ENCODE measurements at places on chromosomes 12 and 14. TPM values are rescaled to one million over a fixed set of nuclear protein-coding genes. Genes with fewer than 3 reads are reported as not detected.

GRCh38 chr12:21219206-21219605 lies 88.2 kb downstream of the SLCO1B1 start:
- DNase-seq: no peak

GRCh38 chr12:105233041-105233905 lies 2.7 kb downstream of the APPL2 start:
- DNase-seq: no peak

DNA sequence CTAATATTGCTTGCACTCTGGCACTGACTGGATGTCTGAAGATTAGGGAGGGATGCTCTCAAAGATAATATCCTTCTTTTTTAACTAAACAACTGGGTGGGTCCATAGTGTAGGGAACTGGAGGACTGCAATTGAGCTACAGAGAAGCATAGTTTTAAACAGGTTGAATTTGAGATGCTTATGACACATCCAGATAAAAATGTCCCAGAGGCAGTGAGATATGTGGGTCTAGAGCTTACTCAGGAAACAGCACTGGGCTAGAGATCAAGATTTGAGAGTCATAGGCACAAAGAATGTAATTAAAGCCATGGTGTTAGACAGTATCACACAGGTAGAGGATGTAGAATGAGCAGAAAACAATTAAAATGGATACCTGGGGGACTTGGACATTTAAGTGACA lies 198.4 kb downstream of the NELL2 start:
- DNase-seq: no peak

DNA sequence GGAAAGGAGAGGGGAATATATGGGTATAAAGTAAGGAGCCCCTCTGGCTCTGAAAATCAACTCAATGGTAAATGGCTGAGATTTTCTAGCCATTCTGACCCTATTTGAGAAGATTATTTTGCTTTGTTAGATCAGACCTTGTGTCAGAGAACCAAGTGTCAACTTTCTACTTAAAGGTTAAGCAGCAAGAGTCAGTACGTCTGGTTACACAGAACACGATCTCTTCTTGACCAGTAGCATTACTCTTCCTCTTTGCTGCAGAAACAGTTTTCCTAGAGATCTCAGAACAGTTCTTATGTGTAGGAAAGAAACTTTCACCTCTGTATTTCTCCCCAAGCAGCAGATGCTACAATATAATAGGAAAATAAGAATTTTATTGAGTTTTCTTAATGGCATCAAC lies 47.4 kb upstream of the BTG1 start:
- no peak for DNase-seq

DNA sequence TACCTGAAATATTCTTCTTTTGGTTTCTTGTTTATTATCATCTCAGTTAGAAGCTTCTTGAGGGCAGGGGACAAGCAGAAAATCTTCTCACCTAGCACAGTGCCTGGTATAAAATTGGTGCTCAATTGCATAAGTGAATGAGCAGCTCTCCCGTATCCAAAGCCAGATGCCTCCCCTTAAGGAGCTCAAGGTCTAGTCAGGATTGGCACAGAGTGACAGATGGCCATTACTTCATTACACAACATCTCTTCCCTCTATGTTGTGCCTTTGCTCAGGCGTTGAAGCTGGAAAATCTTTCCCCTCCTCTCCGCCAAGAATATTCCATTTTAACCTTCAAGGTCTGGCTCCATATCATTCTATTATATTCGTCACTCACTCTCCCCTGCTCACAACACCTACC lies 3.6 kb downstream of the SLC4A8 start:
- no peak for DNase-seq

DNA sequence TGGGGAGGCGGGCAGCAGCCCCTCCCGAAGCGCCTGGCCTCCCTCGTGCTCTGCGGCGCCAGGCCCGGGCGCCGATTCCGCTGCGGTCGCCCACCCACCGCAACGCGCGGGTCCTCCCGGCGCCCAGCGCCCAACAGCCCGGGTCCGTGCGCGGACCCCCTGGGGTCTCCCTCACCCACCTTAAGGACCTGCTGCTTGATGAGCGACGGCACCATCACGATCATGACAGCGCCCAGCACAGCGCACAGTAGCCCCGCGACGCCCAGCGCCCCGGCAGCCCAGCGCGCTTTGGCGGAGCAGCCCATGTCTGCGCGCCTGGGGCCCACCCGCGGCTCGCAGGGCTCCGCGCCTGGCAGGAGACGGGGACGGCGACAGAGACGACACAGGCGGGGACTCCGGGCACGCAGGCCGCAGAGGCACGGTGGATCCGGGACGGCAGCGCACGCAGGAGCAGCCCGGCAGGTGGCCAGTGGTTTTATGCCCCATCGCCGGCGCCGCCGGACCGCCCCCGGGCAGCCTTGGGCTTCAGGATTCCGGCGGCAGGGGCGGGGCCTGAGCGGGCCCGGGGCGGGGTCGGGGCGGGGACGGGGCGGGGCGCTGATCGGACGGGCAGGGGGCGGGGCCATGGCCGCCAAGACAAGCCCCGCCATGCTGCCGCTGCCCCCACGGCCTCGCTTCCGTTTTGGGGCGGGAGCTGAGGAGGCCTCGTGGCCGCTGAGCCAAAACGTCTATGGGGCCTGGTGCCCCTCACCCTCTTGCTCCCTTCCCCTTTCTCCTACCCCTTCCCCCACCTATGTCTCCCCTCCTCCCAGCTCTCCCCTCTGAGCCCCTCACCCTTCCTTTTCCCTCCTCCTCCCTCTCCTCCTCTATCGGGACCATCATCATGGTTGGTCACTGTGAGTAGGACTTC lies at the start of gene SCARB1:
TSS of gene SCARB1 (minus strand) at position 449 of the 910 bp plus-strand sequence. CDS start at position 305, 144 bp downstream.
- peak; percentile 87 for DNase-seq

- no peak for DNase-seq
Observed at GRCh38 chr14:89367779-89368120, 49.3 kb downstream of the FOXN3 start.

GRCh38 chr12:93025145-93026103 lies 96.3 kb upstream of the EEA1 start:
- no peak for DNase-seq

GRCh38 chr14:96713426-96713825 lies 83.8 kb upstream of the VRK1 start:
- no peak for DNase-seq

DNA sequence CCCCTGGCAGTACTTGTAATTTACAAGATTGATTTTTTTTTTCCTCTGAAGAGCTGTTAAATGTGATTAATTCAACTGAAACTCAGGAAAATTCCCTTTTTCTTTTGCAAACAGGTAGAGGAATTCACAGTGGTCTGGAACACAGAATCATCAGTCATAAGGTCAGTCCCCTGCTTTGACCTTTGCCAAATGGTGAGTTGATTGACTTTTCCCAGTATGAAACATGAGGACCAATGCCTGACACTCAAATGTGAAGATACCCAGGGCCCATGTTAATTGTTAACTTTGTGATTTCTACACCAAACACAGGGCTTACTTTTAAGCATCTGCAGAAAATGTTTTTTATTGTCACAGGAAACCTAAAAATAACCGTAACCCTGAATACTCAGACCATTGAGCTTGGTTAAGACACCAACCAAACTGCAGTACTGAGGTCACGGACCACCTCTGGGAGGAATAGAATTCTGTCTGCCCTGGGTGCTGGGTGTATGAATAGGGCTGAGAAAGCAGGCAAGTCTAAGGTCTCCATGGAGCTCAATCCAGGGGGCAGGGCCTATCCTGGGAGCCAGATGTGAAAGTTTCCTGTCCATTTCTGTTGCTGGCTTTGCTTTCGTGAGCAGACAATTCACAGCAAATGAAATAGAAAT lies 192.4 kb downstream of the TMX1 start:
- no peak for DNase-seq

DNA sequence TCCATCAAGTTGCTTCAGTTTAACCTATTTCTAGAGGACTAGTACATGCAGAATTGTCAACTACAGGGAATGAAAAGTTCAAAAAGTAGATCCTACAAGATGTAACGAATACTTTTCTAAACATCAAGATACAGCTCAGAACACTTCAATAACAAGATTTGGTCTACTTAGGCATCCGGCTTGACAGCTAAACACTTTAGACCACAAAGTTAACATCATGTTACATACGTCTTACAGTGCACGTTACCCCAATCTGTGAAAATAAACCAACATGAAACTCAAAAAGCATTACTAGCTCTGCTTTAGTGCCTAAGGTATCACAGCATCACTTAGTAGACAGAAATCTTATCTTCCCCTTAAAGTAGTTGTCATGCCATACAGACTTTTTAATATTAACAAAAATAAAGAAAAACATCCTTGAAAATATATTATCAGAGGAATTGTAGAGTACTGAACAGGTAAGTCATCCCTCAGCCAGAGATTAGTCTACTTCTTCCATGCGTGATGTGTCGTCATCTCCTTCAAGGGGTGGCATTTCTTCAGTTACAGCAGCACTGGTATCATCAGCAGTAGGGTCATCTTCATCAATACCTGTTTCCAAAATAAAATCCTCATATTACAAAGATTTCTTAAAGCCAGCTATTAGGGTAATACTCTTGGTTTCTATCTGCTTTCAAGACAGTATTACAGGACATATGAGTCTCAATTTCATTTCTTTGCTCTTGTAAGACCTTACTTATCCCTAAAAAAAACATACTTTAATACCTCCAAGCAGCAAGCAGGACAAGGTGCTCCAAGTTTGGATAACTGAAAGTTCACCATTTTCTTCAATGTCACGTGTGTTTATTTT lies 5.4 kb downstream of the HSP90AA1 start:
- DNase-seq: no peak

GRCh38 chr14:73759183-73759713 lies 45.1 kb upstream of the PNMA1 start:
- DNase-seq: peak; percentile 87

- DNase-seq: no peak
Observed at GRCh38 chr12:106942775-106943174, 12.9 kb upstream of the TMEM263 start.

GRCh38 chr12:86249851-86250250 lies 6.3 kb downstream of the MGAT4C start:
- DNase-seq: no peak

GRCh38 chr12:110262442-110263388 lies 18.3 kb upstream of the ATP2A2 start:
- no peak for DNase-seq

DNA sequence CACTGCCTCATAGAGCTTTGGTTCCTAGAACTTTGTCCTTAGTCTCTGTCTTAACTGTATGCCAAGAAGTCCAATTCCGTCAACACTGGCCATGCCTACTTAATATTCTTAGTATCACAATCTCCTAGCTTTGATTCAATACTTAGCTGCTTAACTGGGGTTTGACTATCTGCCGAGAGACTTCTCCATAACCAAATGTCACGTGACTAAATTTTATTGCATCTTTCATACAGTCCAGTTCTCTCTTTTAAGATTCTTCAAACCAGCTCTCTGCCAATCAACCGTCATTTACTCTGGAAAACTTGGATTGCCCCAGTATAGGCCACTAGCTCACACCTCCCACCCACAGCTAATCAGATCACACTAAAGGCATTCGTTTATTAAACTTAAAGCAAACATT lies 122.8 kb downstream of the ATXN7L3B start:
- no peak for DNase-seq

DNA sequence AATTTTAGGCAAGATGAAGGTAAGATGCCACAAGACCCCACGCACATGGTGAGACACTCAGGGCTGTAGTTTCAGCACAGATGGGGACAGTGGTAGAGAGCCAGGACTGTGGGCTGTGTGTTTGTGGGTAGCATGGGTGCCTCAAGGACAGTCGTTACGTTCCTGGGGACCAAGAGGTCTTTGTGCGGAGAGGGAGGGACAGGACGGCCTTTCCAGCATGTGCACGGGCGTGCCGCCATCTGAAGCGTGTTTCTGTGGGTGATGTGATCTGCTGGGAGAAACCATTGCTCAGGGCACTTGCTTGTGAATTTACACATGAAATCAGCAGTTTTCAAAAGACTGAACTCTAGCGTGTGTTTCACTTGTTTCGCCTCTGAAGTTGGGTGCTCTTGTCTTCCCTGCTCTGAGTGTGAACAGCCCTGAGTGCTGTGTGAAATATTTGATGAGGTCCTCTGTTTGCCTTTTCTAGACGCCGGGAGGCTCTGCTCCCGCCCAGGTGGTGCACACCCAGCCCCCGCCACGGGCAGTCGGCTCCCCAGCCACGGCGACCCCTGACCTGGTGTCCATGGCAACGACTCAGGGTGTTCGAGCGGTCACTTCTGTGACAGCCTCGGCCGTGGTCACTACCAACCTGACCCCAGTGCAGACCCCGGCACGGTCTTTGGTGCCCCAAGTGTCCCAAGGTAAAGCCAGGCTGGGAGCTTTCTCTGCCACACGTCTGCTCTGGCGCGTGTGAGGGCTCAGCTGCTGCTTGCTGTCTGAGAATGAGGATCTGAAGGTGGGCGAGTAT lies 82.3 kb downstream of the DDX51 start:
- no peak for DNase-seq

DNA sequence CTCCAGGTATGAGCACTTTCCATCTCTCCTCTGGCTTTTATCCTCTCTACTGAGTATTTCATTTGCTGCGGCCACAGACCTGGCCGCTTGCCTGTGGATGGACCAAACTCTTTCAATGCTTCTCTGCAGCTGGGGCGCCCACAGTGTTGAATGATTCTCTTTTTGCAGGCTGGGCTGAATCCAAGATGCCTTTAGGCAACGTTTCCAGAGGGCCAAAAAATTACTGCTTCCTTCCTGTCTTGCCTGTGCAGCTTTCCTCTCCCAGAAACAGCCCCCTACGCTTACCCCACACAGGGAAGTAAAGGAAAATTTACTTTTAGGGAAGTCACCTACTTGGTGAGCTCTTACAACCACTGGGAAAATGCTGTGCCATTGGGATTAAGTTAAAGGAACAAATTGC lies 55.6 kb upstream of the JDP2 start:
- no peak for DNase-seq

DNA sequence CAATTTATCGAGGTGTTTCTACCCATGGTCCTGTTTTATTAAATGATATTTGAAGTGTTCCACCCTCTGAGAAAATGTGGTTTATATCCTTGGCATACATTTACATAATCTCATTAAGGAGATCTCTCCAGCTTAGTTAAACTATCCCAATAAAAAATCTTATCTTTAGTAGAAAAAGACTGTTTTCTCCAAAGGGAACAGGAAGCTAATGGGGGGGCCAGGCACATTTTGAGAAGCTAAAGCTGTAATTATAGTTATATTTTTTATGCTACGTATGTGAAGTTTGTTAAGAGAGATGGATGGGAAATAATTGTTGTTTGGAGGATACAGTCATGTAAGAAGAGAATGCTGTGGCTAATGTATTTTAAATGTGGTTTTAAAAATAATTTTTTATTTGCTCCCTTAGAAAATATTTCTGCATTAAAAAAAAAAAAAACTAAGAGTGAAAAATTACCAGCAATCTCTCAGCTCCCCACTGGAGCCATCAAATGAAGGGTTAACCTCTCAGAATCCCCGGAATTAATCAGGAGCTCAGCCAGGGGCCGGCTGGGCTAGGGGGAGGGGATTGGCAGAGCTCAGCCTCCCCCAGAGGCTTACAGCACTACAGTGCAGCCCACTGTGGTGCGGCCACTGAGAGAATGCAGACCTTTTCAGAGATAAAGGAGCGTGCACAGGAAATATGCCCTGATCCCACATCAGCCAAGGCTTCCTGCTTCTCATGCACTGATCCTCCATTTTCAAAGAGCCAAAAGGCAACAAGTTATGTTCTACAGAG lies 185.8 kb downstream of the EGLN3 start:
- DNase-seq: peak; percentile 27

E2F7 gene
- total RNA-seq: 0.16 TPM

PARPBP gene
- 1.2 TPM for total RNA-seq

LRTM2 gene
- not detected for total RNA-seq

CLEC2A gene
- total RNA-seq: not detected

OR10AD1 gene
- not detected for total RNA-seq

CCDC198 gene
- total RNA-seq: not detected

PLD4 gene
- 0.13 TPM for total RNA-seq

KLHL33 gene
- total RNA-seq: 0.77 TPM

Measured in left cardiac atrium (tissue), 4 donors.